Dorsolateral prefrontal cortex (tissue), 122 donors: ENCODE measurements at places on chromosomes 1 and 21.

DNA sequence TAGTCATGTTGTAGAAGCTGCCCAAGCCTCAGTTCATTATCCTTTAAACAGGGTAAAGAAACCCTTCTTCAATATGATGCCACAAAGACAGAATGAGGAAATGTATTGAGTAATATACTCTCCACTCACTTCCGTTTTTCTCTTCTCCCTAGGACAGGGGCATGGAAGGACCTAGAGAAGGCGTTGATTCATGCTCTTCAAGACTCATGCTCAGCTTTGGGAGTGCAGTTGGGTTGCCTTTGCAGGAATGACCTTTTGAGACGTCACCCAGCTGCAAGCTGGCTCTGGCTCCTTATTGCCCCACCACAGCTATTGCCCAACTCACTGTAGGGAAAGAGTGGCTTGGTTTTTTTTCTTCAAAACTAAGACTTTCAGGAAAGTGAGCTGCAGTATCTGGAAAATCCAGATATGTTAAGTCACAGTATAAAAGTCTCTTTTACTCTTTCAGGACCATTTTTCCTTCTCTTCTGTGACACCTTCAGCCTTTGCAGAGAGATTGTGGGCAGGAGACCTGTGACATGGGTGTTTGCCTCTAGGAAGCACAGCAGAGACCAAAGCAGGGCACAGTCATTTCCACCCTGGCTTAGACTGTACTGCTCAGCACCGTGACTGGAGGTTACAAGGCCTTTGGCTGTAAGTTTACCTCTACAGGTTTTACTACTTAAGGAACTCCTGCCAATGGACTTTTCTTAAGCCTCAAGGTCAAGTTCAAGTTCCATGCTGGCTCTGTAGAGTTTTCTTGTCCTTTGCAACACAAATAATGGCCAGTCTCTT is 39.5 kb downstream of the XCL2 start:
- peak; percentile 5 for DNase-seq

DNA sequence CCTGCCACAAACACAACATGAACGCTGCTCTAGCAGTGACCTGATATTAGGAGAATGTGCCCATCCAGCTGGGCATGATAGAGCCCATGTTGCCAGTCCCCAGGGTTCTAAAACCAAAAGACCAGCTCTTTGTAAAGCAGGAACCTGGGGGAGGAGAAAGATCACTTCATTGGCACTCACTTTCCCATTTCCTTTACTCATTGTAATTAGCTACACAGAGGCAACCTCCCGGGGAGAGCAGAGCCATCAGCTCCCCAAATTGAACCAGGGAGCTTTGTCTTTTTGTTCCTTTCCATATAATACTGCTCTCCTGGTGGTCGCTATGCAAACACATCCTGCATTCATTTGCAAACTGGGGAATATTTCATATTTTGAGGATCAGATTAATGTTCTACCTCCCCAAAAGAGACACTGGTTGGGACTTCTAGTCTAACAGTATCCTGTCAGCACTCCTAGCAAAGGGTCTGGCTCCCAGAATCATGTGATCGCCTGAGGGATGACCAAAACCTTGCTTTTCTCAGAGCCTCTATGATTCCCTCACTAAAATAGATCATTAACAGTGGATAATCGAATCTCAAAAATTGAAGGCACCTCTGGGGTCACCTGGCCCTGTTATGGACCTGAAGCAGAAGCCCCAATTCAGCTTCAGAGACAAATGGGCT is 76.7 kb upstream of the CD1D start:
- no peak for DNase-seq

DNA sequence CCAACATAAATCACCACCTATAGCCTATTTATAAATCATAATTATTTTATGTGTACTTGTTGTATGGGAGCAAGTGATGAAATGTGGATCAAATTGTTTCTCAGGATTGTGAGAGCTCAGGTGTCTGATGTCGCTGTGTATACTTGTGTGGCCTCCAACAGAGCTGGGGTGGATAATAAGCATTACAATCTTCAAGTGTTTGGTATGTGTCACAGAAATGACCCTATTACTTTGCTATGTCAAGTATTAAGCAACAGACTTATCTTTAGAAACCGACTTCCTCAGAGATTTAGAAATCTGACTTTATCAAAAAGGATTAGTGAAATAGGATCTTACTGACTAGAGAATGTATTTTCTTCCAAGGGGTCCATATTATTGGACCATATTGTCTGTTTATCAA is 280.9 kb downstream of the TPR start:
- DNase-seq: no peak

- no peak for DNase-seq
These were observed 6.9 kb upstream of the TMEM269 start for GRCh38 chr1:42777852-42778251.

- peak; percentile 72 for DNase-seq
These were observed 47.2 kb downstream of the CAPN9 start for GRCh38 chr1:230794431-230794830.

- DNase-seq: no peak
These were observed 12.1 kb upstream of the DEGS1 start for GRCh38 chr1:224170748-224171478.

DNA sequence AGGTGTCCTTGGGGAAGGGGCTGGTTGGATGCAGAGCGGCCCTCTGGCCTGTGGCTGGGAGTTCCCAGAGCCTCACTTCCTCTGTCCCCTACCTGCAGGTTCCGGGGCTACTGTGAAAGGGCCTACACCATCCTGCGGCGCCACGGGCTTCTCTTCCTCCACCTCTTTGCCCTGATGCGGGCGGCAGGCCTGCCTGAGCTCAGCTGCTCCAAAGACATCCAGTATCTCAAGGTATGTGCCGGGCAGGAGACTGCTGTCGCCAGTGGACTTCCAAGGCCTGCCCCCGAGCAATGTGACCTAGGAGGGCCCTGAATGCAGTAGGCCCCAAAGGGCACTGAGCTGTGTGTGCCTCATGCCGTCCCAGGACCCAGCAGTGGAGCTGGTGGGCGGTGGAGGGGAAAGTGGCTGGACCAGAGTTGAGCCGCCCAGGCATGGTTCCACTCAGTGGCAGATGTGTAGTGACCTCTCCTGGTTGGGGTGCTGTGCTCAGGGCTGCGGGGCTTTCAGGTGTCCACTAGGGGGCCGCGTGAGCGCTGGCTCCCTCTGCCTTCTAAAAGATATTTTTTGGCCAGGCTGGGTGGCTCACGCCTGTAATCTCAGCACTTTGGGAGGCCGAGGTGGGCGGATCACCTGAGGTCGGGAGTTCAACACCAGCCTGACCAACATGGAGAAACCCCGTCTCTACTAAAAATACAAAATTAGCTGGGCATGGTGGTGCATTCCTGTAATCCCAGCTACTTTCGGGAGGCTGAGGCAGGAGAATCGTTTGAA is 73.4 kb downstream of the PIK3CD start:
- no peak for DNase-seq

DNA sequence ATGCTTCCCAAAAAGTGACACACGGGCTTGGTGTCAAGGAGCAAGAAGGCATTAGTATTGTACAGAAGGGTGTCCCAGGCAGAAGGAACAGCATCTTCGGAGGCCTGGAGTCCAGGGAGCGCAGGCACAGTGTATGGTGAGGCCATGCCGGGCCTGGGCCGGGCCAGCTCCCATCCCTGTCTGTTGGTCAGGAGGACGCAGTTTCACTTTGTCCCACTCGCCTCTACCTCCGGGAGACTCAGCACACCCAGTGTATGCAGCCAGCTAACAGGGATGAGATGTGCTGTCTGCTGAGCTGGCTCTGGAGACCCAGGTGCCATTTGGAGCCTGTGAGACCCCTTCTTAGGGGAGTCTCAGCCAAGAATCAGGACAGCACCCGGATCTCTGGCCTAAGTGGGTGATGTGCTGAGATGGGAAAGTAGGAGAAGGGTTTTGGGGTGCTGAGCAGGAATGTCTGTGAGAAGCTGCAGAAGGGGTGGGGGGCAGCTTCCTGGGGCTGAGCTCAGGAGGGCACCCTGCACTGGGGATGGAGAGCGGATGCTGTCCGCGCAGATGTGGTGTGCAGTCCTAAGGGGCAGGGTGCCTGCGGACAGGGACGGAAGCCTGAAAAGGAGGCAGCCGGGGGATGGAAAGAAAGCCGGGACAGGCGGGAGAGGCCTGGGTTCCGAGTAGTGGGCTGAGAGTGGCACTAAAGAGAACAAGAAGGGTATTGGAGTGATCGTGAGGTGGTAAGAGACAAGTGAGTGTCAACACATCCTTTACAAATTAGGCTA is 25.7 kb downstream of the DMRTB1 start:
- DNase-seq: no peak

DNA sequence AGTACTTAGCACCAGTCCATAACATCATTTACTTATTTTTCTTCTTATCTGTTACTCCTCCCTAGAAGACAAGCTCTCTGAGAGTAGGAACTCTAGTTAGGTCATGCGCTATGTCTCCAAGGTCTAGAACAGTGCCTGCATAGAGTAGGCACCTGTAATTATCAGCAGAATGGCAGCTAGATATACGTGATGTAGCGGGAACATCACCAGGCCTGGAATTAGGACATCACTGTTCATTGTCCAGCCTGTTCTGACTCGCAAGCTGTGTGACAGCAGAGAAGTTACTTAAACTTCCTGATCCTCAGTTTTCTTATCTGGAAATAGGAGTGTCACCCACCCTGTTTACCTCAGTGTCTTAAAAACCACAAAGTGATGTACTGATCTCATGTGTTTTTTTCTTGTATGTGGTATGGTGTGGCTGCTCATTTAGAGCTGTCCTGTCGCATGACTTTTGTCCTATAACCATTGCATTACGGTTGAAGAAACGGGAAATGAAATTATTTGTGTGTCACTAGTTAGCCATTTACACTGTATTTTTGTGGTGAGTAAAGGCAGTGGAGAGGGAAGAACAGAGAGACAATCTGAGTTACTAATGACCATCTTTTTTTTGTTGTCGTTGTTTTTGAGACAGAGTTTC is 37.1 kb upstream of the EXO1 start:
- DNase-seq: no peak

- DNase-seq: no peak
These were observed 270.0 kb upstream of the BRINP3 start for GRCh38 chr1:190747704-190748103.

- no peak for DNase-seq
These were observed 32.7 kb downstream of the SUSD4 start for GRCh38 chr1:223331301-223331700.

- DNase-seq: no peak
These were observed 232.7 kb downstream of the KCNJ6 start for GRCh38 chr21:37683396-37684114.

- no peak for DNase-seq
These were observed 145.9 kb upstream of the KAZN start for GRCh38 chr1:14452551-14452950.

DNA sequence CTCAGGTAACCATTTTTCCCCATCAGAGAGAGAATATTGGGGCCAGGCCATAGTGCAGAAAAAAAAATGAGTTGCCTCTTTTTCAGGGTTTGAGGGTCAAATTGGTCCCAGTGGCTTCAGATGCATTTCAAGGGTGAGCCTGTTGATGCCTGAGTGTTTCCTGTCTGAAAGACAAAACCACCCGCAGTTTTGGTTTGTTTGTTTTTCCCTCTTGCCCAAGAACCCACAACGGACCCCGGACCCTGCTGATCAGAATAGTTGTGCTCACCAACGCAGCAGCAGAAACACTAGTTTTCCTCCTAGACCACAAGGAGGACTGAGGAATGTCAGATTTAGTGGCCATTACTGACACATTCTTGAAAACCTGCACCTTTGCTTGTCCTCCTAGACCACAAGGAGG is 1433.1 kb downstream of the PLA2G4A start:
- no peak for DNase-seq

DNA sequence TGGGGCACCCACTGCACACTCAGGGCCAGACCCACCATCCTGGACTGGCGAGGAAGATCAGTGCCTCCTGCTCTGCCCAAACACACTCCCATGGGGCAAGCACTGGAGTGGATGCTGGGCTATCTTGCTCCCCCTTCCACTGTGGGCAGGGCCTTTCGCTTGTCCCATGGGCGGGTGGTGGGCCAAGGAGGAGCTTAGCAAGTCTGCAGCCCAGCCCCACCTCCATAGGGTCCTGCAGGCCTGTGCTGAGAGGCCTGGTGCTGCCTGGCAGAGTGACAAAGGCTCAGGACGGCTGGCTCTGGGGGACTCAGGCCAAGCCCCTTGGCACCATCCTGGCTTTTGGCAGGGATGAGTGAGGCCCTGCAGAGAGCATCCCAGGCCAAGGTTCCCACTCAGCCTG is 89.4 kb downstream of the PTPRU start:
- no peak for DNase-seq

DNA sequence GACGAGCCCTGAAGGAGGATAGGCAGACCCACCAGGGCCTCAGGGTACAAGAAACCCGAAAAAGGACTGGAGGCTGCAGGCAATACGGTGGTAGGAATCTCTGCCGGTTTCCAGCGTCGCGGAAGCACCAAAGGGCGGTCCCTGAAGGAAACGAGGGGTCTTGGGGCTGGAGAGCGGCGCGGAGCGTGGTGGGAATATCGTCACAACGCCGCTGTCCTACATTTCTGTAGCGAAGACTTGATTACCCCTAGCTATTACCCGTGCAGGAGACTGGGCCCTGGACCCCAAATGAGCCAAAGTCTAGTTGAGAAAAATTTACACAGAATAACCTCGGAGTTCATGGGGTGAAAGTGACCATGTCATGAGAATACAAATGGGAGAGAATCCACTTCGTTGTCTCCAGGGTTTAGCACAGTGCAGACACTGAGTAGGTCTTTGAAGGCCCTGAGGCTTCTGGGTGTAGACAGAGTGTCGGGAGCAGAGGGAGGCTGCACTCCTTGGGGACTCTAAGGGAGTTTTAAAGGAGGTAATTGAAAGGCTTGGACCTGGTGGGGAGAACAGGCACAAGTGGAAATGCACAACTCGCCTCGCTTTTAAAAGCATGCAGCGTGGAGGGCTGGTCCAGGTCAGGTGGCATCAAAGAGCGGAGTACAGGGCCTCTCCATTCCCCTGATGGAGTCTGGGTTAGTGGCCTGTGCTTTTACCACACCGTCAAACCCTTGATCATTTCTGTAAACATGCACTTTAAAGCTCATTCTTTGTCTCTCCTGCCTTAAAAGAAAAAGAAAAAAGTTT is 1.5 kb downstream of the ATP1A1 start:
- DNase-seq: no peak

- no peak for DNase-seq
These were observed 18.5 kb upstream of the AADACL3 start for GRCh38 chr1:12697397-12697796.

GRCh38 chr1:85563139-85563538 is 17.4 kb upstream of the CCN1 start:
- DNase-seq: no peak

GRCh38 chr1:97013136-97013535 is 291.6 kb downstream of the PTBP2 start:
- DNase-seq: no peak

- DNase-seq: no peak
These were observed 39.9 kb downstream of the SIPA1L2 start for GRCh38 chr1:232589812-232590743.

DNA sequence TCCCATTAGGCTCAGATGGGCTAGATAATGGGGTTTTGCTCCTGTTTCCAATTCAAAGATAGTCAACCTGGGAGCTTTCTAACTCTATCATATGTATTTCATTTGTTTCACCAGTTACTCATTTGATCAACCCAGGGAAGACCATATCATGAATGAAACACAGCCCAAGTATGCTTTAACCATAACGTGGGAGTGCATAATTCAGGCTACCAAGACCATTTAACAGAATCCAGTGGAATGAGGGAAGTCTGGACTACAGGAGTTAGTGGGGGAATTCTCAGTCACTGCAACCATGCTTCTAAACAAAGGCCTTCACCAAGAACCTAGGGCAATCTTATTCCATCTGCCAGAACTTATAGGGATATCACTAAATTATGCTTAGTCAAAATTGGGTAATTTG is 15.0 kb upstream of the SLC16A1 start:
- no peak for DNase-seq

- no peak for DNase-seq
These were observed 15.1 kb downstream of the FOXJ3 start for GRCh38 chr1:42319871-42320484.

- no peak for DNase-seq
These were observed 536.6 kb downstream of the RWDD3 start for GRCh38 chr1:95770581-95770980.
